GDM1 (cell line): ENCODE measurements at places on chromosomes 1 and 21.

DNA sequence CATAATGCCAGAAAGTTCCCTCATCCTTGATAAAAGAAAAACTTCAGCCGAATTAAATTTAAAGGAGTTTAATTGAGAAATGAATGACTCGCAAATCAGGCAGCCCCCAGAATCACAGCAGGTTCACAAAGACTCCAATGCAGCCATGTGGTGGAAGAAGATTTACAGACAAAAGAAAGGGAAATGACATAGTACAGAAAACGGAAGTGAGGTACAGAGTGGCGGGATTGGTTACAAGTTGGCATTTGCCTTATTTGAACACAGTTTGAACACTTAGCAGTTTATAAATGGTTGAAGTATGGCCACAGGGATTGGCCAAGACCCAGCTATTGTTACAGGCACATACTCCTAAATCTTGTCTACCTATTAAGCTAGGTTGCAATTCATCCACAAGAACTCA lies 46.6 kb downstream of the HIVEP3 start:
- DNase-seq: no peak

- DNase-seq: no peak
These were observed 72.5 kb downstream of the ENAH start for GRCh38 chr1:225580238-225581099.

DNA sequence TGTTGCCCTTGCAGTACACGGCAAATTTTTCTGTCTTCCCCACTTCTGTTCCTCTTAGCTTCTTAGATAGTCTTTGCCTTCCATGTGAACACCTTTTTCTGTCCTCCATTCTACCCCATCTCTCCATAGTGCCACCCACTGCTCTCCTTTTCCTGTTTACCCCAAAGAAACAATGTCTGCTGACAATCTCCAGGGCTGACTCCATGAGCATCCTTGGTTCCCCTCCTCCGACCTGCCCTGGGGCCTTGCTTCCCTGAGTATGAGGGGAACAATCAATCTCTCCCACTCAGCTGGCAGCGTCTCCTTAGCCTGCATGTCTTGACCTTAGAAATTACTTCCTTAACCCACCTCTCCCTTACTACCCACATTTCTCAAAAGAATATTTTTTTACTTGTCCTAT lies 12.3 kb upstream of the MYBPHL start:
- DNase-seq: no peak

- DNase-seq: no peak
These were observed 35.1 kb downstream of the MPZL1 start for GRCh38 chr1:167756730-167757405.

DNA sequence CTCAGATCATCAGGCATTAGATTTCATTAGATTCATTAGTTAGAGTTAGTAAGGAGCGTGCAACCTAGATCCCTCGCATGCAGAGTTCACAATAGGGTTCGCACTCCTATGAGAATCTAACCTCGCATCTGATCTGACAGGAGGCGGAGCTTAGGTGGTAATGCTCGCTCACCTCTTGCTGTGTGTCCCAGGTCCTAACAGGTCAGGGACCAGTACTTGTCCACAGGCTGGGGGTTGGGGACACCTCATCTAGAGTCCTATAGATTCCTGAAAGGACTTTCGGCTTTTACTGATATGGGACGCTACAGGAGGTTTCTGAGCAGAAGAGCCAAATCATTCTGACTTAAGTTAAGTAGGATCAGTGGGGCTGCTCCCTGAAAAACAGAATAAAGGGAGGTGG lies 91.4 kb downstream of the AKT3 start:
- no peak for DNase-seq

GRCh38 chr1:165248969-165249571 lies 107.4 kb downstream of the LMX1A start:
- DNase-seq: no peak

GRCh38 chr1:201424146-201424545 lies 2.6 kb upstream of the TNNI1 start:
- no peak for DNase-seq

DNA sequence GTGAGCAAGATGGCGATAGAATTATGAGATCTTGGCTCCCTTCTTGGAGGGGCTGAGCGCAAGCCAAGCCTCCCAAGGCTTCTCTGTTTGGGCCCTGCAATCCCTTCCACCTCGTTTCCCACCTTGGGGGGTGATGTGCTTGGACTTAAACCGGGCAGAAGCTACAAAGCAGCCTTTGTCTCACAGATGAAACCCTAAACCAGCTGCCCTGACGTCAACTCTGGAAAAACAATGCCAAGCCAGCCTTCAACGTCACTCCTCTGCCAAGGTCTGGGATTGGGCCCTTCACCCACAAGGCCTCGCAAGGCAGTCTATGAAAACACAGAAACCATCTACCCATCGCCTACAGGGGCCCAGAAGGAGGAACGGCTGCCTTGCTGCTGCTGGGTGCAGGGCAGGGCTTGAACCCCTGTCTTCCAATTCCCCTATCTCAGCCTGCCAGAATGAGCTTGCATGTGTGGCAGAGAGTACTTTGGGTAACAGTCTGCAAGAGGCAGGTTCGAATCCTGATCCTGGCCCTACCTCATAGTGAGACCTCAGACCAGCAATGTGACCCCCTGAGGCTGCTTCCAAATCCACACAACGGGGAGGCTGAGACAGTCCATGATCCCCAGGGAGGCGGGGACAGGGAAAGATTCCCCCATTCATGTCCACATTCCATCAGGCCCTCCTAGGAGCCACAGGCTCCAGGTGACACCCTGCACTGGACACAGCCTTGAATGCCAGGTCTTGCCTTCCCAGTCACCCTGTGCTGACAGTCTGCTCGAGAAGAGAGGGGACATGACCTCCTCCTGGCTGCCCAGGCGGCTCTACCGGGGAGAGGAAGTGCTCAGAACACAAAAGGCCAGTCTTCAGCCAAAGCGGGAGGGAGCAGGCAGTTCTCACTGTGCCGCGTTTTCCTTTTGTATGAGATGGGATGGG lies 15.0 kb downstream of the IFFO2 start:
- DNase-seq: no peak

GRCh38 chr21:34668803-34669148 lies at the start of gene CLIC6:
Gene CLIC6 (plus strand): TSS chr21:34668994. CDS start chr21:34669389, 395 bp downstream.
- DNase-seq: no peak

DNA sequence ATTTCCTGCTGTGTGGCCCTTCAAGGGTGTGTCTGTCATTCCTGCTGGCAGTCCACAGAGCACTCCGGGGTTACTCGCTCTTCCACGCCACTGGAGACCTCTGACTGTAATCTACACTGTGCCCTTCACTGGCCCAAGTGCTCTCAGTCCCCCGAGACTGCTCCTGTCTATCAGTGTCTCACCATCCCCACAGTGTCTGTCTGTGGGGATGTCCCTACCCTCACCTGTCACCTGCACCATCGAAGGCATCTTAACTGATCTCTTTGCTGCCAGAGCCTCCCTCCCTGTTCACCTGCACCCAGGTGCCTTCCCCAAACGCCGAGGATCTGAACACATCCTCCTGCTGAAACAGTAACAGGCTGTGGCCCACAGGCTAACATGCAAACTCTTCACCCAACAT lies 136.7 kb downstream of the MATN1 start:
- DNase-seq: no peak

GRCh38 chr21:23853796-23854379 lies 1753.4 kb downstream of the MRPL39 start:
- DNase-seq: no peak

GRCh38 chr1:215473943-215474342 lies 93.2 kb upstream of the KCTD3 start:
- DNase-seq: no peak

GRCh38 chr21:26842974-26843932 lies 2.0 kb downstream of the ADAMTS1 start:
- DNase-seq: no peak

- DNase-seq: no peak
These were observed 36.2 kb upstream of the KCNA10 start for GRCh38 chr1:110554871-110555801.

- no peak for DNase-seq
These were observed 41.3 kb downstream of the HMCN1 start for GRCh38 chr1:185775501-185775900.

GRCh38 chr1:154758346-154758745 lies 111.7 kb downstream of the KCNN3 start:
- no peak for DNase-seq

GRCh38 chr1:78279051-78279450 lies 211.7 kb upstream of the PTGFR start:
- DNase-seq: no peak

- DNase-seq: no peak
These were observed 119.5 kb upstream of the HOOK1 start for GRCh38 chr1:59695252-59695651.
